ENCODE measurements at places on chromosomes 1 and 21. TPM values are rescaled to one million over a fixed set of nuclear protein-coding genes. Genes with fewer than 3 reads are reported as not detected.

LHX8 gene
- not detected for total RNA-seq

MRPL9 gene
- total RNA-seq = 91.1 TPM

CCDC17 gene
- 0.77 TPM for total RNA-seq

PCAT6 gene
- total RNA-seq = not detected

ZZZ3 gene
- 108 TPM for total RNA-seq

HMGCL gene
- total RNA-seq = 46.5 TPM

PSEN2 gene
- 26.0 TPM for total RNA-seq

KRTAP10-1 gene
- total RNA-seq = not detected

NMNAT2 gene
- total RNA-seq = 0.50 TPM

ARHGAP29 gene
- total RNA-seq = 100 TPM

FCGR1A gene
- total RNA-seq = not detected

PLA2G2F gene
- total RNA-seq = not detected

GSTM1 gene
- total RNA-seq = 0.37 TPM

AVPR1B gene
- not detected for total RNA-seq

RGS7 gene
- total RNA-seq = 0.62 TPM

LAMB3 gene
- 8.7 TPM for total RNA-seq

AMY2A gene
- not detected for total RNA-seq

CACNA1S gene
- not detected for total RNA-seq

SLC25A34 gene
- 0.62 TPM for total RNA-seq

APCS gene
- total RNA-seq = not detected

TIE1 gene
- total RNA-seq = 67.9 TPM

NSUN4 gene
- 13.1 TPM for total RNA-seq

AQP10 gene
- total RNA-seq = not detected

CCDC27 gene
- total RNA-seq = not detected

AADACL3 gene
- not detected for total RNA-seq

SPRR2E gene
- not detected for total RNA-seq

ALX3 gene
- total RNA-seq = not detected

TMIGD3 gene
- not detected for total RNA-seq

KCNC4 gene
- total RNA-seq = 10.9 TPM

CA14 gene
- total RNA-seq = 0.11 TPM

PTPRF gene
- total RNA-seq = 58.4 TPM

Data from uterine smooth muscle cell (primary cell).